NCI-H1092 (cell line): ENCODE measurements at places on chromosomes 3 and 15.

DNA sequence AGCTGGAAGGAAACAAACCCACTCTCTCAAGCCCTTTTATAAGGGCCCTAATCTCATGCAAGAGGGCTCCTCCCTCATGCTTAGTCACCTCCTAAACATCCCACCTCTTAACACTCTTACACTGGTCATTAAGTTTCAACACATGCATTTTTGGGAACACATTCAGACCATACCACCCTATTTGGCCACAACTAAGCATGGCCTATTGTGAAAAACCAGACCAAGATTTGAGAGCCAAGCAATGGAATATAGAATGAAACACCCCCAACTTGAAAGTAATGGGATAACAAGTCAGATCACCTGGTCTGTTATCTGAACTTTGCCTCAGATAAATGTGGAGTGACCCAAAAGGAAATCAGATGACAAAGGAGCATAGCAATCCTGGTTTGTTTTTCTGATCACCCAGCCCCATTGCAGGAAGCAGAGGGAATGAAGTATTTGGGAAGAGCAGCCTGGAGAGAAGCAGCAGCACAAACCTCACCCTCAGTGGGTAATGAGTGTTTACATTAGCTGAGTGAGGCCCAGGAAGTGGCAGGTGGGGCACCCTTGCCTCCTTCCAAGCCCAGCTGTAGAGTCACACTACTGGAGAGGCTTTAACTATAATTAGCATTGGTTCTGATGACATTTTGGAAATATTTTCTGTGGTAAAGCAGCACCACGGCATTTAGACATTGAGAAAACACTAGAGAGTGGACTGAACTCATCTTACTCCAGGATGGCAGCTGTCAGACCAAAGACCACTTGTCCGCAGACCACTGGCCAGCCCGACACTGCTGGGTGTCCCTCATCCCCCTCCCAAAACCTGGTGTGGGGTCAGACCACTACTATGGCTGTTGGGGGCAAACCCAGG lies 48.8 kb upstream of the PRTG start:
- DNase-seq = peak; percentile 21

DNA sequence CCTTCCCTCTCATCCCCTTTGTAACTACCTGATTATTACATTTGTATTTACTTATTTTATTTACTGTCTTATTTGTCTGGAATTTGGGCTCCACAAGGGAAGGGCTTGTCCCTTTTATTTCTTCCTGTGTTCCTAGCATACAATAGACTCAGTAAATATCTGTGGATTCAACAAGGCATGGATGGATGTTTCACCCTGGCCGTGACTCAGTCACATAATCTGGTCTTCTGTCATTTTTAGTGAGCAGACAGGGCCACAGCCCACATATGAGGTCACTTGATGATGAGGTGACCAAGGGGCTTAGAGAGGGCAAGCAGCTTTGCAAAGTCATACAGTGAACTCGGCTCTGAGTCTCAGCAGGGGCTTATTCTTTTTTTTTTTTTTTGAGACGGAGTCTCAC lies 7.8 kb upstream of the DAG1 start:
- no peak for DNase-seq

- no peak for DNase-seq
These were observed 15.5 kb downstream of the TRIM59 start for GRCh38 chr3:160434071-160434470.

- DNase-seq = no peak
These were observed 86.5 kb upstream of the MYZAP start for GRCh38 chr15:57505056-57505715.

DNA sequence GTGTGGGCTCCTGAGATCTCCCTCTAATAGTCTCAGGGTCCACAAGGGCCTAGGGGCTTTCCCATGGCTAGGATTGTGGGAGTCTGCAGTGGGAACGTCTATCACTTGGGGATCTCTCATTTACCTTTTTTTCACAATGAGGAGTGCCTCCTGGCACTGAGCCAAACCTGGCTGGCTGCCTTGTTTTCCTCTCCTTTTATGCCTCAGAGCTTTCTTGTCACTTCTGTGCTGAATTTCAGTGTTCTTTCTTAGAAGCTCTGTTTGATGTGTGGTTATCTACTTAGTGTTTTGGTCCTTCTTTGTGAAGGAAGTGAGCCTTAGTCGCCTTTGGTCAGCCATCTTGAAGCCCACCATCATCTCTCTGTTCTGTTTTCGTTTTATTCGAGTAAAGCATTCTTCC lies 33.9 kb downstream of the DOCK3 start:
- DNase-seq = no peak

DNA sequence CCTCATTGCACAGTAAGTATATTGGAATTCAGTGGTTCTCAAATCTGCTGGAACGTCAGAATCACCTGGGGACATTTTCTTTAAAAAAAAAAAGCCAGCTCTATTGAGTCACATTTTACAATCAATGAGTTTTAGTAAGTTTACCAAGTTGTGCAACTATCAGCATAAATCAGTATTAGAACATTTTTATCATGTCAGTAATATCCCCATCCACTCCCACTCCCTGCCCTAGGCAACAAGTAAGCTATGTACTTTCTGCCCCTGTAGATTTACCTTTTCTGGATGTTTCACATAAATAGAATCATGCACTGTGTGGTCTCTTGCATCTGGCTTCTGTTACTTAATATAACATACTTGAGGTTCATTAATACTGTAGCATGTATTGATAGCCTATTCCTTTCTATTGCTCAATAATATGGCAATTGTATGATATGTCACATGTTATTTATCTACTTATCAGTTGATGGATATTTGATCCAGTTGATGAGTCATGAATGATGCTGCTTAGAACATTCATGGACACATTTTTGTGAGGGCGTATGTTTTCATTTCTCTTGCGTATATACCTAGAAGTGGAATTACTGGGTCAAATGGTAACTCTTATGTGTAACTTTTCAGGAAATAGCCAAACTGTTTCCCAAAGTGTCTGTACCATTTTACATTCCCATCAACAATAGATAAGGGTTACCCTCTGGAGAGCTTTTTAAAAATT lies 180.5 kb downstream of the THSD4 start:
- no peak for DNase-seq

DNA sequence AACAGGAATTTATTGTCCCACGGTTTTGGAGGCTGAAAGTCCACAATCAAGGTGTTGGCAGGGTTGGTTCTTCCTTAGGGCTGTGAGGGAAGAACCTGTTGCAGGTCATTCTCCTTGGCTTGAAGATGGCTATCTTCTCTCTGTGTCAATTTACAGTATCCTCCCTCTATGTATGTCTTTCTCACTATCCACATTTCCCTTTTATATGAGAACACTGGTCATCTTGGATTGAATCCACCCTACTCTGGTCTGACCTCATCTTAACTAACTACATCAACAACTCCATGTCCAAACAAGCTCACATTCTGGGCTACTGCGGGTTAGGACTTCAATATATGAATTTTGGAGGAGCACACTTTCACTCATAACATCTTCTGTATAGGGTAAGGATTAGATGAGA lies 61.9 kb downstream of the CLDN1 start:
- no peak for DNase-seq
